ENCODE measurements at places on chromosomes 1 and 21.

GRCh38 chr1:6645018-6645417, 20.4 kb downstream of the THAP3 start:
- no peak for DNase-seq

GRCh38 chr1:227917081-227917950, 30.4 kb downstream of the WNT9A start:
- DNase-seq, result no peak

GRCh38 chr21:42541174-42541573, 27.5 kb downstream of the SLC37A1 start:
- no peak for DNase-seq

DNA sequence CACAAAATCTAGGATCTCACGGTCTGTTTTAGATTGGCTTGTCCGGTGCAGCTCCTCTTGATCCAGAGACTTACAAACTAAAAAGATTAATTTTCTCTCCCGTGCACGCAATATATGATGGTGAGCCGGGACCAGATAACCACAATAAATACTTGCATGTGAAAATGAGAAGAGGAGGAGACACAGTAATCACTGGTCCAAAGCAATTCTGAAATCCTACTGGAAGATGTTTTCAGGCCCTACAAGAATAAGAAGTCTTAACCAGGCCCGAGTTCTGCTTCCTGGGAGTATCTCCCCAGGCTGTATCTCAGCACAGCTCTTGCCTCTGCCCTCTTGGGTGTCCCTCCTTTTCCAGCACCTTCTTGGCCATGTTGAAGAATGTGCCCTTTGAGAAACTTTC, 1.0 kb upstream of the WDR4 start:
- no peak for DNase-seq

DNA sequence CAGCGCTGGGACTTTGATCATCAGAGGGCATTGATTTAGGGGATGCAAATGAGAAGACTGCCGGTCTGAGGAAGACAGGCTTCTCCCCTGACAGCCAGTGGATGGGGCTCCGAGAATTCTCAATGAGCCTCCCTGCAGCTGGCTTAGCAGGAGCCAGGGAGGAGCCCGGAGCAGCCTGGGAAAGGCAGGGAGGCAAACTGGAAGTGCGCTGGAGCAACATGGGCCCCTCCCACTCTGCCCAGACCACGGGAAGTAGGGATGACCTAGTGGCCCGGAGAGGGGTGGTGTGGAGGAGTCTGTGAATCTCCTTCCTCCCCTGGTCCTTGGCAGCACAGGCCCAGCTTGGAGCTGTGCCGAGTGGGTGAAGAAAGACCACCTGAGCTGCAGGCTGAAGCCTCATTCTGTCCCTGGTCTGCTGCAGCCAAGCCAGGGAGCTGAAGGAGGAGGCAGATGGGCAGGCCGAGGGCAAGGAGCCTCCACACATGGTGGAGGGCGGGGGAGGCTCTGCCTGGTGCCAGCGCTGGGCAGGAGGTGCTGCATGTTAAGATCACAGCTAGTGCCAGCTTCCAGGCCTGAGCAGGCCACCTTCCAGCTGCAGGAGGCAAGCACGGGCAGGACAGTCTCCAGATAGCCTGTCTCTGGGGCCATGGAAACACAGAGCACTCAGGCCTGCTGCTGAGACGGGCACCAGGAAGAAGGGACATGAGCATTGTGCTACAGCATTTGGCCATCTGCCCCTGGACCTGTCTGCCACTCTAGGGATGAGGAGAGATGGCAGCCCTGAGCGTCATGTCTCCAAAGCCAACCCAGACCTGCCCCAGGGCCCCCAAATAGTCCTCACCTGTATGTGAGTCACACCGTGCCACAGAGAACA, 12.2 kb upstream of the CLSTN1 start:
- no peak for DNase-seq

GRCh38 chr1:203308923-203309331, 3.6 kb downstream of the BTG2 start:
- DNase-seq, result no peak

GRCh38 chr21:21200103-21200938, 202.1 kb downstream of the NCAM2 start:
- no peak for DNase-seq

GRCh38 chr21:45950740-45951515, 30.6 kb upstream of the COL6A1 start:
- DNase-seq, result no peak

- DNase-seq, result no peak
Measured at GRCh38 chr1:12152113-12152891, 14.5 kb upstream of the TNFRSF1B start.

DNA sequence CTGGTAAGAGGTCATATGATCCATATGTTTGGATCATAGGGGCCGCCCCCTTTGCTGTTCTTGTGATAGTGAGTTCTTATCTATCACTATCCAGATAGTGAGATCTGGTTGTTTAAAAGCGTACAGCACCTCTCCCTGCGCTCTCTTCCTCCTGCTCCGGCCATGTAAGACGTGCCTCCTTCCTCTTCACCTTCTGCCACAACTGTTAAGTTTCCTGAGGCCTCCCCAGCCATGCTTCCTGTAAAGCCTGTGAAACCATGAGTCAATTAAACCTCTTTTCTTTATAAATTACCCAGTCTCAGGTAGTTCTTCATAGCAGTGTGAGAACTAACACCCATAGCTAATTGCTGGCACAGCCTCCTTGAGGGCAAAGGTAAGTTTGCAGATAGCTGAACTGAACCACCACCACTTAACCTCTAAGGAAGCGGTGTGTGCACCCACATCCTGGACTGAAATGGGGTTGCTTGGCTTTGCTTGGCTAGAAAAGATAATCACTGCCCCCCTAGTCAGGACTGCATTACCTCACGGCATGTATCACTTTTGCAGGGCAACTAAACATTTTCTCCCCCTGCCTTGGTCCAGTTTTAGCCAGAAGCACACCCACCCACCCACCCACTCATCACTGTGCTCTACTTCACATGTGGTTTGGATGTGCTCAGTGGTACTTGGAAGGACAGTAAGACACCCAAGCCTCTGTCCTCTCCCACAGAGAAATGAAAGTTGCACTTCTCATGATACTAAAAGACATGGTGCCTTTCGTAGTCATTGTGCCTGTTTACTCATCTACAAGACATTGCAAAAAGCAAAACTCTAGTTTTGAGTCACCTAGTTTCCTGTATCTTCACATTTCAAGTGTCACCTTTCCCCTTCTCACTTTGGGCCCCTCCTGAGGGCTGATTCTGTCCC, 23.1 kb upstream of the PTAFR start:
- DNase-seq, result peak; percentile 41

DNA sequence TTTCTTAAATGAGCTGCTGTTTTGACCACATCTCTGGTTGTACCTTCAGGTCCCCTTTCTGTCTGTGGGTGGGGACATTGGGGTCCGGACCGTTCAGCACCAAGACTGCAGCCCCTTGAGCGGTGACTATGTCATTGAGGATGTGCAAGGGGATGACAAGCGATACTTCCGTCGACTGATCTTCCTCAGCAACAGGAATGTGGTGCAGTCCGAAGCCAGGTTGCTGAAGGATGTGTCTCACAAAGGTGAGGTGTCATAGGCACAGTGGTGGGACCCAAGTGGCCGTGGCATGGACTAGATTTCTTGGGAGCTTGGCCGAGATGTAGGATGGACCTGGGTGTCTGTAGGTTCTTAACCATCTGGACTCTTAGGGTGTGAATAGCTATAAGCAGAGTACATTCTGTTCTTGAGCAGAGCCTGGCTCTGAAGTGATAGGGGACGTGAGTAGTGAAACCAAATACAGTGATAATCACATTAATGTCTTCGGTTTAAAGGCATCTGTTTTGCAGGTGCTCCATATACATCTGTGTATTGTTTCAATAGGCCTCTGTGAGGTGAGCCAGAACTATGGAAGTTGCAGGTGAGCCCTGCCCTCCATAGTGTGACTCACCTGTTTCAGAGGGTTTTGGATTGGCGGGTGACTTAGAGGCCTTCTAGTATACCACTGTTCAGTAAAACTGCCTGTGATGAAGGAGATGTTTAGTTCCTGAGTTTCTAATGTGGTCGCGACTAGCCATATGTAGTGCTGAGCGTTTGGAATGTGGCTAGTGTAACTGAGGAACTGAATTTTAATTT, 6.4 kb downstream of the METTL13 start:
- no peak for DNase-seq

DNA sequence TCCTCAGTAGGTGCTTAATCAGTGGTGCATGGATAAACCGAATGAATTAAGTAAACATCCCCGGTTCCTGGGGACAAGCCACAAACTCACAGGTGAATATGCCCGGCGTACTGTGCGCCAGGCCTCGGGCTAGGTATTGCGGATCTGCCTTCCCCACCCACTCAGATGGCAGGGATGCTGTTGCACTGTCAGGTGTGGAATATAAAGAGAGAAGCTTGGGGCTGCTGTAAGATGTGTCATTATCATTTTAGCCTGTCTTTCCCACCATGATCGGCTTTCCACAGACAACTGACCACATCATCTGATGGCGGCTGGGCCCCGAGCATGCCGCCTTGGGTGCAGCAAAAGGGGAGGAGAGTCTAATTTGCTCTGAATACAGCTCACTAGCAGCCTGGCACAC, 45.4 kb upstream of the LRP8 start:
- DNase-seq, result no peak

DNA sequence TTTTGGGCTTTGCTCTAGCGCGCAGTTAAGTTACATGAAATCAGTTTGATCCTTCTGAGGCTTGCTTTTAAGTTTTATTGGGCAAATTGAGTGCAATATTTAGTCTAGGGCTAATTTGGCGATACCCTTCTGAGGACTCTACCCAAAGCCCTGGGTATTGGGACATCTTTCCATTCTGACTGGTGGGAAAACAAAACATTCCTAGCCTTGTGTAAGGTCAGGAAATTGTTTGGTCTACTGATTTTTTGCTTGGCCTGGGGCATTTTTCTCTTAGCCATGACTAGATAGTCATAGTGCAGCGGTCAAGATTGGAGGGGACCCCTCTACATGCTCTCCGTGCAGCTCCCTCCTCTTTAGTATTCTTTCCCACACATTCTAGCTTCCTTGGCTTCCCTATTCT, 189.6 kb upstream of the PTGFR start:
- no peak for DNase-seq

GRCh38 chr1:230568676-230569075, 73.6 kb upstream of the COG2 start:
- no peak for DNase-seq

GRCh38 chr1:7253988-7254587, 468.8 kb downstream of the CAMTA1 start:
- no peak for DNase-seq

- DNase-seq, result no peak
Measured at GRCh38 chr1:201663491-201664113, 124.7 kb downstream of the NAV1 start.

DNA sequence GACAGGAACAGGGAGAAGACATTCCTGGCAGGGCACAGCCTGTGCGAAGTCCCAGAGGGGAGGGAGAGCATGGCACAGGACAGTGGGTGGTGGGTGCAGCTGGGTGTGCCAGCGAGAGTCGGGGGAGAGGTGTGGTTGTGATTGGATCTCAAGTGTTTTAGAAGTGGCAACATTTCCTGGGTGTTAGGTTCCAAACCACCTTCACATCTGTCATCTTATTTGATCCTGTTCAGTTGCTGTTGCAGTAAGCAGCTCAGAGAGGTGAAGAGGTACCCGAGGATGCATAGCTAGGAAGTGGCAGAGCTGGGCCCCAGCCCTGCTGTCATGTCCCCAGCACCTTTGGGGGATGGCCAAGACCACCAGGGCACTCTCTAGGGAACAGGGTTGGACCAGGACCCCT, 22.0 kb upstream of the DISP3 start:
- DNase-seq, result no peak

GRCh38 chr1:72202761-72203160, 79.6 kb downstream of the NEGR1 start:
- no peak for DNase-seq

- DNase-seq, result no peak
Measured at GRCh38 chr1:165313903-165314302, 42.6 kb downstream of the LMX1A start.

GRCh38 chr1:26046246-26047095, 553 bp upstream of the SLC30A2 start:
- DNase-seq, result no peak

DNA sequence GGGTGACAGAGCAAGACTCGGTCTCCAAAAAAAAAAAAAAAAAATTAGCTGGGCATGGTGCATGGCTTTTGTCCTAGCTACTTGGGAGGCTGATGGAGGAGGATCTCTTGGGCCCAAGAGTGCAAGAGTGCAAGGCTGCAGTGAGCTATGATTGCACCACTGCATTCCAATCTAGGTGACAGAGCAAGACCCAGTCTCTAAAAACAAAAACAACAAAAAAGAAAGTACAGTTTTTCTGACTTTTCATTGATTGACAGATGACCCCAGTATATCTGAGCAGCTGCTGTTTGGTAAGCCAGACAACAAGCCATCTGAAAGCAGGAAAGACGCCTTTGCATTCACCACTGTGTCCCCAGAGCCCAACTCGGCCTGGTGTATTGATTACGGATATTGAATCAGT, 10.9 kb upstream of the DPT start:
- DNase-seq, result no peak

DNA sequence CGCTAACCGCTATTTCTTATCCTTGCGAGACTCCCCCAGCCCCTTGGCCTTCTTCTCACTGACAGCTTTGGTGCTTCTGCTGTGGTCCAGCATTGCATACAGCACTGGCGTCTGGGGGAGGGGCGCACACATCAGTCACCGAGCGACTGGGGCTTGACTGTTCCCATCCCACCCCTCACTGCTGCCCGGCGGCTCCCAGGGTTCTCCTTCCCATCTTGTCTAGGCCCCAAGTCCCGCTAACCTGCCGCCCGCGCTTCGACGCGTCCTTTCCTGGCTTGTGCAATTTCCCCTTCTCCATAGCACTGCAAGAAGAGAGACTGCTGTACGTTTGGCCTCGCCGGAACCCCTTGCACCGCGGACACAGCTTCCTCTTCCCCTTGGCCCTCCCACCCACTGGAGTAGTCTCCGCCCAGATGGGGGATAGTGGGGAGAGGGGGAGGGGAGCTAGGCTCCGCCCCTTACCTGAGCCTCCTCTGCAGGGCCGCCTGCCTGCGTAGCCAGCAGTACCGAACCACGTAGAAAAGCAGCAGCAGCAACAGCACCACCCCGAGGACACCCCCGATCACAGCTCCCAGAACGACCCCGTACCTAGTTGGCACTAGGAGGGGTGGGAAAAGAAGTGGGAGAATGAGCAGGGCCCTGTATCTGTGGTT, 3.8 kb downstream of the MPZ start:
- peak; percentile 76 for DNase-seq

DNA sequence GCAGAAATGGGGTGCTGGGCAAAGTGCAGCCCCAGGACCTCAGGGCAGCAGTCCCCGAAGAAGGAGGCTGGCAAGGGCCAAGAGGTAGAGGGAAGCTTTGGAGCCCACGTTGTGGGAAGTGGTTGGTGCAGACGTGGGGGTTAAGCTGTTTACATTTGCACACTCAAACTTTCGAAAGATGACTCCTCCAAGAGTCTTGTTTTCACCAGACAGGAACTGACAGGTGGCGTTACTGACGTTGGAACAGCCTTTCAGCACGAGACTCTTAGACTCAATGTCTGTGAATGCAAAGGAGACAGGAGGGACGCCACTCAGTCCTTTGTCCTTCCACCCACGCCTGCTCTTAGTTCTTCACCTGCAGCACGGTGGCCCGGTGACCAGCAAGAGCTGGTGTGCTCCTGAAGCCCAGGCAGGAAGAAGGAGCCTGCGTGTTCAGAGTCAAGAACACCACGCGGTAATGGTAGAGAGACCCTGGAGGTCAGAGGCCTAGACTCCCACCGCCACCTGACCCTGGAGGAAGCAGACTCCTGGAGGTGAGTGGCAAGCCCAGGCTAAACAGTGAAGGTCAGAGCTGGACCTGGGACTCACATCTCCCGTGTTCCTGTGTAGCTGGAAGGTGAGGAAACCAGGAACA, 15.9 kb downstream of the LYPD8 start:
- DNase-seq, result no peak

- DNase-seq, result no peak
Measured at GRCh38 chr1:50796272-50796671, 163.8 kb downstream of the FAF1 start.

All from T-helper 9 cell (primary cell).